ENCODE measurements at places on chromosomes 6 and 20.

DNA sequence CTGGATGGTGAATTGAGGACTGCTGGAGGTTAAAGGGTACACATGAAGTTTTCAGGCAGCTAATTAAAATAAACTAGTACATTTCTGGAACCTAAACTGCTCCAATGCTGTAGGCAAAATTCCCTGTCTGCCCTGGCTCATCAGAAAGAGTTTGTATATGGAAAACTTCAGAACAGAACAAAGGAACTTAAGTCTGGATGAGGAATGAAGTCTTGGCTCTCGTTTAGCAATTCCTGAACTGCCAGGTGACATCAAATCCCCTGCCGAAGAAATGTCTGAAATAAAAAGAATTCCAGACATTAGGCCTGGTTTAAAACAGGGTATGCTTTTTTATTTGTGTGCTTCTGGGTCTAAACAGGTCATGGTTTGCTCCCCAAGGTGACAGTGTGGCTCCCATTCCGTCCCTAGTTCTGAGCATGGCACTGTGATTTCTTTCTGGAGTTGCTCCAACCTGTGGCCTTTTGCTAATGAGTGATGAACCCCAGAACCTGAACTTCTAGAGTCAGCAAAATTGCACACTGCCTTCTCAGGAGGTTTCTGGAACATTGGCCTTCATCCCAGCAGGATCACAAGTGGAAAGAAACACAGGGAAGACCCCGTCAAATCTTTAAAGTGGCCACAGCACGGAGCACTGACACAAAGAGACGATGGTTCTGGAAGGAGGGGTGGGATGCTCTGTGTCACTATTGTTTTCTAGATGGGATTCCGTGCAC, 129.4 kb upstream of the NAA20 start:
- DNase-seq: no peak

GRCh38 chr20:24664266-24664986, 195.0 kb downstream of the SYNDIG1 start:
- no peak for DNase-seq

DNA sequence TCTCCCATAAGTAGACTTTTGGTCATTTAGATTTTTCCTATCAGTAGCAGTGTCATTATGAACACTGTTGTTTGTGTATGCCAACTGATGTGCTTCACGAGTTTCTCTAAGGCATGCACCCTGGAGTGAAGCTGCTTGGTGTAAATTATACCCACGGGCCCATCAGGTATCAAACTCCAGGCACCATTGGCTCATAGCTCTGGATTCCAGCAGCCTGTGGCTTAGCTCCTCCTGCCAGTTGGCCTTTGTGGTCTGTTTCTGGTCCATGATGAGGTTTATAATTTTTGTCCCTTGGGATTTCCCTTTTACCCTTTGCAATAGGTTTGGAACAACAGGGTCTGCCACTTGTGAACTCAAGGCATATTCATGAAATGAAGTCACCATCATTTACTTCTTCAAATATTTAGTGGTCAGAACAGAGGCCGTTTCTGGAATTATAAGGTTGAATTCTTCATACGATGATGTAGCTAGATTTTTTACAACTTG, 350.5 kb downstream of the PRL start:
- no peak for DNase-seq

DNA sequence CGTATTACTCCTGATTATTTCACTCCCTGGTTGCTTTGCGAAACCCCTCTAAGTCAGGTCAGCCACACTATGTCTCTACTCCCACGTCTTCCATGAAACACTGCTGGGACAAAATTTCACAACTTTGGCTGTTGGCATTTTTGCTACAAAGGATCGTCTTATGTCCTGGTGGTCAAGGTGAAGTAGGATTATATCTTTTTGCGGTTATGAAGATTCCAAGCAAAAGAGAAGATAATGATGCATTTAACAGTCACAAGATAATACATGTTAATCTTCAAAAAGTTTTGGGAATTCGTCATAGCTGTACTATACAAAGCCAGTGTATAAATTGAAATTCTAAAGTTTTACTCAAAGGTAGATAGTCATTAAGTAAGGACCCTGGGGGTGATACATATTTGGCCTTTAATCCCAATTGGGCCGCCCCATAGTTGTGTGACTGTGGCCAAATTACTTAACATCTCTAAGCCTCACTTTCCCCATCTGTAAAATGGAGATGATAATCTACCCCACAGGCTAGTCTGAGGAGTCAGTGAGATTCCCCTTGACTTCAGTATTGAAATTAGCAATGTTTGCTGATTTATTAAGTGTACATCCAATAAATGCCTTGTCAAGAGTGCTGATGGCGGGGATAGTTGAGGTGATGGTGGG, 212.1 kb downstream of the ARID1B start:
- no peak for DNase-seq
